Sigmoid colon (tissue), 7 donors: ENCODE measurements at places on chromosomes 1 and 21. TPM values are rescaled to one million over a fixed set of nuclear protein-coding genes. Genes with fewer than 3 reads are reported as not detected.

DNA sequence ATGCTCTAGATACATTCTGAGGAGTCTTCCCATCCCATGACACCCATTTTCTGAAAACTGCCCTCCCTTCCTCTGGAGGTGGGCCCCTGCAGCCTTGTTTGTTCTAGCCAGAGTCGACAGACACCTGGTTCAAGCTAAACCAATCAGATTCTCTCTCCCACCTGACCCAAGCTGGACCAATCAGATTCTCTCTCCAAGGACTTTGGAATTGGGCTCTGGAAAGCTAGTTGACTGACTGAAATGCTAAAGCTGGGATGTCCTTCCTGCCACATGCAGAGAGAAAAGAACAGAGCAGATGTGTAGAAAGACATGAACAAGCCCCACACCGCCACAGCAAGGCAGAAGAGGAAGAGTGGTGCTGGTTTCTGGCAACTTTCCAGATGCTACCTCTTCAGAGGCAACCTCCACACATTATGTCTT, 24.6 kb downstream of the ASAP3 start:
- no peak for DNase-seq

DNA sequence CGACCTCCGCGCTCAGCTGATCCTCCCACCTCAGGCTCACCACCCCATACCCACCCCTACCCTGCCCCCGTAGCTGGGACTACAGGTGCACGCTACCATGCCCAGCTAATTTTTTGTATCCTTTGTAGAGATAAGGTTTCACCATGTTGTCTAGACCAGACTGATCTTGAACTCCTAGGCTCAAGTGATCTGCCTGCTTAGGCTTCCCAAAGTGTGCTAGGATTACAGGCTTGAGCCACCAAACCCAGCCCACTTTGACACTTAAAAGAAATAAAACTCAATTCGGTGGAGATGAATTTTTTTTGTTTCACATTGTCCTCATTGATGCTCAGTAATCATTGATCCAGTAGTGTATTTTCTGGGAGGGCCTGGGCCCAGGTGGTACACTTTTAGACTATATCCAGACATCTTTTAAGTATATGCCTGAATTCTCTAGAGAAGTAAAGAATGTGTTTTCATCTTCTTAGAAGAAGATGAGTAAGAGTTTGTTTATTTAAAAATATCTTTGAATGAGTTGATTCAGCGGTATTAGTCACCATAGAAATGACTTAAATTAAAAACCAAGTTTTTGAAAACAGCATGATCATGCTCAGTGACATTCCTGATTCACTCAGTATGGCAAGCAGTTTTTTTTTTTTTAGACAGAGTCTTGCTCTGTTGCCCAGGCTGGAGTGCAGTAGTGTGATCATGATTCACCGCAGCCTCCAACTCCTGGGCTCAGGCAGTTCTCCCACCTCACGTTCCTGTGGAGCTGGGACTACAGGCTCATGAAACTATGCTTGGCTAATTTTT, 57.8 kb downstream of the EPB41 start:
- peak; percentile 73 for DNase-seq

DNA sequence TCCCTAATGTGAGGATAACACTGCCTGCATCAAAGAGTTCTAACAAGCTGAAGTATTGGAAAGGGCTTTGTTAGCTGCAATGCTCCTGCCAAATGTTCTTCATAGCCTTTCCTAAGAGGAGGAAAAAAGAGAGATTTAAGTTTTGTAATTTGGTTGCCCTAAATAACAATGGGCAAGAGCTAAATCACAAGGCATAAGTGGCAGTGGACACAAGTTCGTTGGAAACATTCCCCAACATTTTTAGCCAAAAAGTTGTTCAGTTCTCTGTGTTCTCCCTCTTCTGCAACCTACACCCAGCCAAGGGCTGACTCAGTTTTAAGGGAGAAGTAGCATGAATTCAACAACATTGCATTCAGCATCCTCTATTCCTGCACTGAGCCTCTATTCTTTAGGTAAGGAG, 2.6 kb upstream of the UQCRHL start:
- no peak for DNase-seq

Gene COQ8A
- 60.2 TPM for polyA plus RNA-seq
